Retina (tissue), 1 donor: ENCODE measurements at places on chromosomes 4 and X.

- no peak for DNase-seq
Measured at GRCh38 chr4:80007745-80008149, 65.3 kb downstream of the ANTXR2 start.

DNA sequence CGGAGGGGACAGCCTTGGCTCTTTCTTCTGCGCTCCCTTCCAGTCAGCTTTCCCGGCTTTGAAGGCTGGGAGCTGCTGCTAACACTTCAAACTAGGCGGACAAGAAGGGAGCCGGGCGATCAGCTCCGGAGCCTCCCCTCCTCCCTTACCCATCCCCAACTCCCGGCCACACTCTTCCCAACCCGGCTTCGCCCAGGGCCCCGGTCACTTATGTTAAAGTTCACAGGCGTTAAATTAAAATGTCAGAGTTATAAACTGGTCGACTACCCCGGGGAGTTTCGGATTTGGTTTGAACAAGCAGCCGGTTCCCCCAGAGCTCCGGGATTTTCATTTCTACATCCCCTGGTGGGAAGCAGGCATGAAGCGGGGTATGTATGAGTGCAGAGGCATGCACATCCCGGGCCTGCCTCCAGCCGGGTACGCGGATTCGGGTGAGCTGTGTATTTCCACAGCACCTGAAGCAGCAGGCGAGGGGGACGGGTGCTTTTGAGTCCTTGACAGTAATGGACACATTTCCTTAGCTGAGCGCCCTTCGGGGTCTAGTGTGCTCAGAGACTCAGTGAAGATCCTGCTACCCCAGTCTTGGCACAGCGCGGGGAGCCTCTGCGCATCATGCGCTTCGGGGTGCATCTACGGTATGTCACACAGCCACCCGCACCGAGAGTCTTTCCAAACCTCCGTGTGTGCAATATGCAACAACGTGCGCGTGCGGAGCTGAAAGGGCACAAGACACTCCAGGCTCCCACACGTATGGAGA, 880 bp downstream of the UNC5C start:
- DNase-seq, result peak; percentile 89

- DNase-seq, result no peak
Measured at GRCh38 chr4:148376151-148376550, 66.1 kb downstream of the NR3C2 start.

DNA sequence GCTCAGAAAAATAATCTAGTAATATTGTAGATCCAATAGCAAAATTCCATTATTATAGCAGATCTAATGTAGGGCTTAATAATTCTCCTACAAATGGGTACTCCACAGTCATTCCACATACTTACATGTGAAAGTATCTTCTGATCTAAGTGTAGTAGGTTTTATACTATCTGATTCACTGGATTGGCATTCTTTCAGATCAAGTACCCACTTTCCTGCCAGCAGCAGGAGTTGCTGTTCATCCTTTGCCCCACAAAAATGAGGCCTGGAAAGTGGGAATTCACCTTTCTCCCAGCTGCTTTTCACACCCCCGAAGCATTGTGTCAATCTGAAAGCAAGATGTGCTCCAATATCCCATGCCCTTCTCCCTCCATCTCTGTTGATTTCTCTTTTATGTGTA, 77.1 kb upstream of the RXFP1 start:
- DNase-seq, result no peak

DNA sequence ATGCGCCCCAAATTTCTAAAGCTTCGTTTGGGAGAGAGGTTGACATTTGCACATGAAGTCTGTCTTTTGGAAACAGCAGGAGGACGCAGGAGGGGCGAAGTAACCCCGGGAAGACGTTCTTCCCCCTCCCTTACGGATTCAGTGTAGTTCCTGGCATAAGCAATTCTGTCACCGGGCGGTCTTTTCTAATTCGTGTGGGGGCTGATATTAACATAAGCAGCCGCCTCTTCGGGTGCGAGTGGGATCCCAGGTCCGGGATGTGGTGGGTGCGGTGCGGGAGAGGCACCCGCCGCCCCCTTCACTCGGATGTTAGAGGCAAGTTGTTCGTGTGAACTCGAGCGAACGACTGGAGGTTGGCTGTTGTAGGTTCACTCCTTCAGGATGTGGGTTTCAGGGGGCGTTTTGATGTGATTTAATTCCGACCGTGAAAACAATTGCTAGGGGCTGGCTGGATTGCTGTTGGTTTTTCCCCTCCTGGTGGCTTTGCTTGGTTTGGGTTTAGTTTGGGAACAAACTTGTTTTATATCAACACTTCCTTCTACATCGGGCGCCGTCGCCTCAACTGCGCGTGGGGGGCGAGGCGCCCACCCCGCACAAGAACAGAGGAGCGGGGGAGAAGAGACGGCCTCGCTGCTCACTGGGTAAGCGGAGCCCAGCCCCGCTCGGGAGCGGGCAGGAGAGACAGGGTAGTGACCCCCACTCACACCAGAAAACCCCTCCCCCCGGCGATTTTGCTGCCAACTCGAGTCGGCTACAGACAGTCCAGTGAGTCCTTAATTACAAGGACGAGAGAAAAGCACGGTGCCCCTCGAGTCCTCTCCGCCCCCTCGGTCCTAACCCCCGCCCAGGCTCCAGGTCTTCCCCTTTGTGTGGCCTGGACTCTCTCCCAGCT, 2.9 kb upstream of the LEF1 start:
- DNase-seq, result peak; percentile 77

- no peak for DNase-seq
Measured at GRCh38 chr4:147960971-147961370, 229.1 kb downstream of the ARHGAP10 start.

- no peak for DNase-seq
Measured at GRCh38 chrX:33132569-33132968, 78.8 kb downstream of the DMD start.

DNA sequence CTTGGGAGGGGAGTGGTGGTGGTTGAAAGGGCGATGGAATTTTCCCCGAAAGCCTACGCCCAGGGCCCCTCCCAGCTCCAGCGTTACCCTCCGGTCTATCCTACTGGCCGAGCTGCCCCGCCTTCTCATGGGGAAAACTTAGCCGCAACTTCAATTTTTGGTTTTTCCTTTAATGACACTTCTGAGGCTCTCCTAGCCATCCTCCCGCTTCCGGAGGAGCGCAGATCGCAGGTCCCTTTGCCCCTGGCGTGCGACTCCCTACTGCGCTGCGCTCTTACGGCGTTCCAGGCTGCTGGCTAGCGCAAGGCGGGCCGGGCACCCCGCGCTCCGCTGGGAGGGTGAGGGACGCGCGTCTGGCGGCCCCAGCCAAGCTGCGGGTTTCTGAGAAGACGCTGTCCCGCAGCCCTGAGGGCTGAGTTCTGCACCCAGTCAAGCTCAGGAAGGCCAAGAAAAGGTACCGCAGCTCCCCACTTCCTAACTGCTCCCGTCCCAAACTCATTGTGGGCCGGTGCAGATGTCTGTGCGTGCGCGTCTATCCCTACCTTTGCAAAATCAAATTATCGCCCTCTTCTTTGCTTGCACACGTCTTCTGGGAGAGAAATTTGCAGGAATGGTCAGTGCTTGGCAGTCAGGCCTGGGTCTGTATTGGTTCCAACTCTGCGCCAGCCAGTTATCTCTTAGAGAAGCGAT, 533 bp downstream of the IL15 start:
- peak; percentile 76 for DNase-seq

GRCh38 chr4:1870578-1871443, at the start of gene NSD2:
Gene NSD2 (plus strand): TSS chr4:1871393. CDS start chr4:1900655, 29,262 bp downstream.
- DNase-seq, result peak; percentile 93

GRCh38 chrX:68710870-68711576, 63.6 kb downstream of the STARD8 start:
- no peak for DNase-seq

GRCh38 chr4:145954924-145955339, 16.3 kb upstream of the ZNF827 start:
- DNase-seq, result no peak

GRCh38 chrX:13235930-13236329, 83.9 kb downstream of the ATXN3L start:
- DNase-seq, result no peak

GRCh38 chr4:150056569-150056968, 21.7 kb upstream of the DCLK2 start:
- DNase-seq, result no peak

DNA sequence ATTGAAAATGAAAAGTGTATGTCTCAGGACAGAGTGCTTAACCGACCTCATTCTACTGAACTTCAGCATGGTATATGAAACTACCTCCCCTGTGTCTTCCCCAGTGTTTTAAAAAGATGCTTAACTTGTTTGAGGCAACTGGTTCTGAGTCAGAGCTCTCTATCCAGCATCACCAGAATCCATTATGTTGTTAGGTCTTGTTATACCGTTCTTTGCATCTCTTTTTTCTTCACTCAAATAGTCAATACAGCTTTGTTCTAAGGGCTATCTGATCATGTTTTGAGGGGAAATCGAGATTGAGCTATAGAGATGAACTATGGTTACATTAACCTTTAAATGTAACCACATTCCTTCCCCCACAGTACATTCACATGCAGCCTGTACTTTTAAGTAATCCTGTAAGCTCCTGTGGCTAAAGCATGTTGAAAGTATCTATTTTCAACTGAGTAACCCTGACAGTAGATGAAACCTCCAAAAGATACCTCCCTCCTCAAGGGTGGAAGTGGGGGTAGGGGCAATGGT, 514.4 kb downstream of the RPA4 start:
- DNase-seq, result no peak

DNA sequence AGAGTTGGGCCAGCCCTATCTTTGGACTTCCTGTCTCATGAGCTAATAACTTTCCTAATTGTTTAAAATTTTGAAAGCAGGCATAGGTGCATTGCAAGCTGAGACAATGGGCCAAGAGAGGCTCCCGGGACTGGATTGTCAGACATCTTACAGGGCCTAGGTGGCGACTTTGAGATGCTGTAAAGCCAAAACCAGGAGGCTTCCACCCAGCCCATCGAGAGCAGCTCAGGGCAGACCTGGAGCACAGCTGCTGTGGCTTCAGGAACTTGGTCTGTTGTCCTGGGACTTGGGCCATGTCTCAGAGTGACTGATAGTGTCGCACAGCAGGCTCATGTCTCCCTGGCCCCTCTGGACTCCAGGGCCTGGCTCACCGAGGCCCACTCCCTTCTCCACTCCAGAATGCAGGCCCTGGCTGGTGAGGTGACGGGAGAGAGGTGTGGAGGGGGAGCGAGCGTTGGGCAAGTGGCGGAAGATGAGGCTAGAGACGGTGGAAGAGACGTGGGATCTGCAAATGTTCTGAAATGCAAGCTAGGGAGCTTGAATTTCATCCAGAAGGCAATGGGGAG, 24.1 kb upstream of the MTM1 start:
- DNase-seq, result no peak

DNA sequence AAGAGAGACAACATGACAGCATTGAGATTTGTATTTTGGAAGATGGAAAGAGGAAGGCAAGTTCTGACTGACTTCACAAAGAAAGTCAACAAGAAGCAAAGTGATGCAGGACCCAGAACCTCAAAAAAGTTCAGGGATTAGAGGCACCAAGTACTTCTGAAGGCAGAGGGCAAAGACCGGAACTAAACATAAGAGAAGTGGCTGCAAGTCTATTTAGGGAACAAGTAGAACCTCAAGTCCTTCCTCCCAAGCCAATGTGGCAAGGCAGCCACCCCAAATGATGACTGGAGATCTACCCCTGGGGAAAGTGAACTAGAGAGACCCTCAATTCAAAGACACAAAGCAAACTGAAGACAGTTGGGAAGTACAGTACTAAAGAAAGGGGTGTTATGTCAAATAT, 46.6 kb downstream of the SLC39A8 start:
- DNase-seq, result no peak

DNA sequence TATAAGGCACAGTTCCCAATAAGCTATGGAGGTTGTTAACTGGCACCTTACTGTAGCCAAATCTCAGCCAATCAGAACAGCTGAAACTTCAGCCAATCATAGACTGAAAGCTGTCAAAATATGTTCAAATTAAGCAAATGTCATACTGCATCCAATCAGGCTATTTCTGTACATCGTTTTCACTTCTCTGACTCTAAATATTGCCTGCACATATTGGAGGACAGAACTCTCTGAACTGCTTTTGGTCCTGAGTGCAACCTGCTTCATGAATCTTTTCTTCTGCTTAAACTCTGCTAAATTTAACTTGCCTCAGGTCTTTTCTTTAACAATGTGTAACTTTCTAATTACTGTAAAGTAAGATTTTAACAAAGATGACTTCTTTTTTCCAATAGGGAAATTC, 1198.9 kb upstream of the PCDH7 start:
- no peak for DNase-seq

- DNase-seq, result no peak
Measured at GRCh38 chr4:54317690-54318089, 88.6 kb downstream of the PDGFRA start.
